ENCODE measurements at places on chromosomes 1 and 21.

DNA sequence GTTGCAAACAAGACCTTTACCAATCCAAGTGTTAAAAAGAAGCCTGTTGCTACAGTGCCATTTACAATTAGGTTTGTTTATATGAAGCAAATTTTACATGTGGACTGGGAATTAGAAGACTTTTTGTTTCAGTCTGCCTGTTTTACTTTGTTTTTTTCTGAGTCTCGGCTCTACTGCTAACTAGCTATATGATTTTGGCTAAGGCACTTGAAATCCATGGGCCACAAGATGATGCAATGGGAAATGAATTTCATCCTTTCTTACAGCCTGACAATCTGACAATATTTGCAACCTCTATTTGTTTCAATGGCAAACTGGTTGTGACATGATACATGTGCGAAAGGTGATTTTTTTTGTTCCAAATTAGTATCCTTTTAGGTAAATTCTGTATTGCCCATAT, 3.7 kb upstream of the PEX11B start:
- DNase-seq = no peak

DNA sequence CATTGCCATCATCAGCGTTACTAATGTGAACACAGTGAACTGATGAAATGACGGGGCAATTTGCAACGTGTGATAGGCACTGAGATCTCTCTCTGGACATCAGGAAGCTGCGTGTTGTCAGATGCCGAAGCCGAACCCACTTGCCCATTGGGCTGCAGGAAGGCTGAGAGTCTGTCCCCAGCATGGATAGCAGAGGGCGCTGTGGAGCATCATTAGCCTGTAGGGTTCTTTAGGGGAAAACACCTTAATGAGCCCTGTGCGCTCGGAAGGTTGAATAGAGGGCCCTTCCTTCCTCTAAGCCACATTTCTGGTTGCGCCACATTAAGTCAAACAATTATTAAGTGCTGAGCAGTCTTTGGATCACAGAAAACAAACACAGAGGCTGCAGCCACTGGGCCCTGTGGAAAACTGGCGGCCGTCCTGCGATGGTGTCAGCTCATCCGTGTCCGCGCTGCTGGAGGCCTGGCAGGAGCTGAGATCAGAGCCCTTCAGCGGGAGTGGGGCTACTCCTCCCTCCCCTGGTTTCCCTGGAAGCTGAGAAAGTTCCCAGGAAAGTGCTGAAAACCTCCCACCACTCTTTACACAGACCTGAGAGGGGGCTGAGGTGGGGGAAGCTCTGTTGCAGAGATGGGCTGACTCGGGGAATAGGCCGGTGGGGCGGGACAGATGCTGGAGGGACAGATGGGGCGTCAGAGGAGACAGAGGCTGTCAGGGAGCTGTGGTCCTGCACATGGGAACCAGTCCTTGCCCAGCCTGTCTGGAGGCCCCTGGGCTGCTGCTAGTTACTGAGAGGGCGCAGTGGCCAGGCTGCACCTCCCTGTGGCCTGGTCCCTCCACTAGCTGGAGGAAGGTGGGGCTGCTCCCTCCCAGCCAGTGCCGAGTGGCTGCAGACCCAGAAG, 12.7 kb downstream of the TFF2 start:
- DNase-seq = peak; percentile 84

- no peak for DNase-seq
These were observed 28.5 kb downstream of the ECE1 start for GRCh38 chr1:21261551-21262292.

GRCh38 chr1:33512226-33513011, 40.0 kb downstream of the ZSCAN20 start:
- no peak for DNase-seq

- DNase-seq = no peak
These were observed 11.5 kb downstream of the SLC9A1 start for GRCh38 chr1:27143401-27143800.

GRCh38 chr1:64922336-64922735, 44.0 kb downstream of the JAK1 start:
- DNase-seq = no peak

DNA sequence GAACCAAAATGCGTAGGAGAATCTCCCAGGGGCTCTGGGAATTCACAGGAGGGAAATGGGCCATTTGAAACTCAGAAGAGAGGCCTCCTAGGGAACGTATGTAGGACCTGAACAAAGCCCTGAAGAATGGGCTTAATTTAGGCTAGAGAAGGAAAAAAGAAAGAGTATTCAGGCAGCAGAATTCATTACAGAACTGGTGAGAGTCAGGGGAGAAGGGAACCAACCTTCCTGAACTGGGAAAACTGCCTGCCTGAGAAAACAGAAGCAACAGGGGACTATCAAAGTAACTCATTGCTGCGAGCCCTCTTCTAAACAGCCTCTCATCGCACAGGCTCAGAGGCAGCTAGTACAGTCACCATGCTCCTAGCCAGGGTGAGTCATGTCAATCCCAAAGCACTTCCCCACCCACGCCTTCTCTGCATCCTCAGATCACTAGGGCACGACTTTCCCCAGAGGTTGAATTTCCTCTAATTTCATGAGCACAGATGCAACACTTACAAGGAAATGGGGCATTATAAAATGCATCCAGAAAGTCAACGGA, 98.1 kb downstream of the ADSS2 start:
- DNase-seq = no peak

DNA sequence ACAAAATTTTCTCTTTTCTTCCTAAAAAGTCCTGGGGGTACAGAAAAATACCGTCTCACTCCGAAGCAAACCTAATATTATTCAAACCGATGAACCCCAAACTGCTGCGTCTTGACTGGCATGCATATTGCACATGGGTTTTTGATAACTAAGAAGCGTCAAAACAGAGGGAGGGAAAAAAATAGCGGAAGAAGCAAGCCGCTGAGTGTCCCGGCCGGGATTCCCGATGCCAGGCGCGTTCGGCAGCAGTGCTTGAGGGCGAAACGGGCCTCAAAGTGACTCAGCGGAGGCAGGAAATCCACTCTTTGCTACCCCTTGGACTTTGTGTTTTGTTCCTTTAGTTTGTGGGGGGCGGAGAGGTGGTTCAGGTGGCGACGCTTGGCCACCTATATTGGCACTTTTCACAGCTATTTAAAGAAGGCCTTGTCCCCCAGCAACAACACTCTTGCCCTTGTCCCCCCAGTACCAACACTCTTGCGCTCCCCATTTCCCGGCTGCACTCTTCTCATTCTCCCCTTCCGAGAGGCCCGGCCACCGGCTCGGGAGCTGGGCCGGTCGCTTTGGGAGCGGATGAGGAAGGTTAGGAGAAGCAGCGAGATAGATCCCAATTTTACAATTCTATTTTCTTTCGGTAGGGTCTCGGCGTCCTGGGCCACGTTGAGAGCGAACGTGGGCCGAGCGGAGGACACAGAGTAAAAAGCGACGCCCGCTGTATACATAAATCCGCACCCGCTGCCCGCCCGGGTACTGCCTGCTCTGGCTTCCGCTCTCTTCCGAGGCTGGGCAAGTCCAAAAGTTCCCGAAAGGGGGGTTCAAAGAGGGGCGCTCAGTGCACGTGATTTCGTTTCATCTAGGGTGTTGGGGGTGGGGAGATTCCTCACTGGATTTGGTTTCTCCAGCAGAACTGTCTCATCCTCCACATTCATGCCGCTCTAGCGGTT, 2.5 kb downstream of the LMX1A start:
- DNase-seq = no peak

DNA sequence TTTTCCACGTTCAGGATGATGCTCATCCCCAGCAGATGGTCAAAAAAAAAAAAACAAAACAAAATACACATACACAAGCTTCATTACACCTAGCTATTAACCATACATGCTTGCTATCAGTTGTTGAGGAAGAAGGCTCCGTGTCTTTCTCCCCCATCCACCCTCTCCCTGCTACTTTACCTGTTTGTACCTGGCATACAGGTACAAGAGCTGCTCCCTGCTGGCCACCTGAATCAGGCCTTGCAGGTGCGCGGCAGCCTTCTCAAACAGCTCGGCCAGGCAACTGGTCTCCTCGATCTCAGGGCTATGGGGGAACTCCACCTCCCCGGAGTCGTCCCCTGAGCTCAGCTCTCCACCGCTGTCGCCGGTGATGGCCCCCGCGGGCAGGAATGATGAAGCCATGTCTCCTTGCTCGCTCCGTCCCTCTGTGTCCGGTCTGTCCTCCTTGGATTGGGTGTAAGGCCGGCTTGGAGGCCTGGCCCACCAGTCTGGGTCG, 464 bp downstream of the ACBD6 start:
- no peak for DNase-seq

DNA sequence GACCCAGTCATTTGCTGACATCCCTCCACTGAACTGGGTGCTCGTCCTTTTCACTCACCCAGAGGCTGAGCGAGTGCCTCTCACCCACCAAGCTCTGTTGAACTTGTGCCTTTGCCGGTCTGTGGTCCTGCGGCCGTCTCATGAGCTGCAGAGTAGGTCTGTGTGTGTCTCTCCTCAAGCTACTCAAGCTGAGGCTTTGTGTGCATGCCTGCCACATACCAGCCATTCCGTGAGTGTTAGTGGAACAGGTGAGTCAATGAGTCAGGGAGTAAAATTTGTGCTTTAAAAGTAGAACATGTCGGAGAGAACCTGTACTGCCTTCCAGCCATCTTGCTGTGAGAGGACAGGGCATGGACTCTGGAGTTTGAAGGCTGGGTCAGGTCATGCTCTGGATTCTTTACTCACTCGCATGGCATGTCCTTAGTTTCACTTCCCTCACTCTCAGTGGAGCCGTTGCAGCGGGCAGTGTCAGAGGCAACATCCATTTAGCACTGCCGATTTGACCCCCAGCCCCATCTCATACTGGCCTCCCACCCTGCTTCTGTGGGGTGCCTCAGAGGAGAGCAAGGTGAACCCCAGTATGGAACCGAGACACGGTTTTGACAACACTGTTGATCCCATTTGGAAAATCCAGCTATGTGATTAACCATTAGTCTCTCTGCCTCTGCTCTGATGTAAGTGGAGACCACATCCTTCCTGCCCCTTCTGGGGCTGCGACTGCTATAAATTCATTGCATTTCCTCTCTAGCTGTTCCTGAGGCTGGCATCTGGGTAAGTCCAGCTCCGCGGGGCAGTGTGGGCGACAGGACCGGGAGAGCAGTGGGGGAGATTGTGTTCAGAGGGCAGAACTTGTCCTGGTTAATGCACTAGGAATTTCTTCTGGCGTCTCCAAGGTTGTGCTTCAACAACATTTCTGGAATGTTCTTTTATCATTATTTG, at the start of gene NLRP3:
TSS of gene NLRP3 (plus strand) at position 751 of the 939 bp plus-strand sequence. CDS start 2,628 bp downstream, outside the sequence.
- no peak for DNase-seq

GRCh38 chr1:46449223-46450159, 40.1 kb upstream of the DMBX1 start:
- no peak for DNase-seq

GRCh38 chr1:151867765-151868411, 14.4 kb upstream of the THEM5 start:
- no peak for DNase-seq

DNA sequence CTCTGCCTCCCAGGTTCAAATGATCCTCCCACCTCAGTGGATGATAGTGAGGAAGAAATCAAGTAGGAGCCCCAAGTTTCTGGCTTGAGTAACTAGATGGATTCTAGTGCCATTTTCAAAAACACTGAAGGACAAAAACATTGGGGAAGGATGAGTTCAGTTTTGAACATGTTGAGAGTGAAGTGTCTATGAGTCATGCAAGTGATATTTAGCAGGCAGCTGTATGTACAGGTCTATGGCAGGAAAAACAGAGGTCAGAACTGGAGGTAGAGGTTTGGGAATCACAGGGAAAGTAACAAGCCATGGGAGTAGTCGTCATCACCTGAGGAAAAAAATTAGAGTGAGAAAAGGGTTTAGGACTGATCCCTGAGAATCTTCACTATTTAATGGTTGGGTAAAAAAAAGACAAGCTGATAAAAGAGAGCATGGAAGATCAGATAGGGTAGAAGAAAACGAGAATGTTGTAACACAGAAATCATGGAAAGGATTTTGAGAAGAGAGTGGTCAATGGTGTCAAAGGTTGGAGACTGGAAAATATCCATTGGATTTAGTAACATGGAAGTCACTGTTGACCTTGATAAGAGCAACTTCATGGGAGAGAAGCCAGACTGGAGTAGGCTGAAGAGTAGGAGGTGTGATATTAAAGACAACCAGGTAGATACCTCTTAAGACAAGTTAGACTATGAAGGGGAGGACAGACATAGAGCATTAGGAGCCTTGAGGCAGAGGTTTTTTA, 53.1 kb downstream of the DIPK1A start:
- DNase-seq = no peak

GRCh38 chr21:35195232-35195631, 146.1 kb upstream of the RUNX1 start:
- no peak for DNase-seq

GRCh38 chr1:110475362-110476027, 24.5 kb downstream of the PROK1 start:
- no peak for DNase-seq

DNA sequence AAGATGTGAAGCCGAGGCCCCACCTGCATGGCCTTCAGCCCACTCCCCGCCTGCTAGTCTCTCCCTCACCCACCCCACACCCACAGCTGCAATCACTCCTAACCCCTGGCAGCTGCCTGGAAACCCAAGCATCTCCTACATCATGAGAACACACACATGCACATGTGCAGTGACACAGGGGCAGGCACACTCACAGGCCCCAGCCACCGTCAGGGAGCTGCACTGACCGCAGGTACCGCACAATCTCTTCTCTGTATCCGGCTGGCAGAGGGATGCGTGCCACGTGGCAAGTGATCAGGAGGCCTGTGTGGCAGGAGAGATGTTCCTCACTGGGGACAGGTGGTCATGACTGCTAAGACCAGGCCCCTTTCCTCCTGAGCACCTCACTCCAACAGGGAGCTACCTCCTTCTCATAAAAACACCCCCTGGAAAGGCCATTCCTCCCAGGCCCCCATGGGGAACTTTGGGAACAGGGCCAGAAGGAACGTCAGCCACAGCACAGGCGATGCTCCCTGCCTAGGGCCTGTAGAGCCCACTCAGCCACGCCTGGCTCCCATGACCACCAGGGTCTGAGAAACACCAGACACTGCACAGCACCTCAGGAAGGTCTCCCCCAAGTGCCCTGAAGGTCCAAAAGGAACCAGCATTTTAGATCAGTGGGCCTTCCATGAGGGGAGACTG, 6.0 kb downstream of the LSS start:
- DNase-seq = peak; percentile 21

DNA sequence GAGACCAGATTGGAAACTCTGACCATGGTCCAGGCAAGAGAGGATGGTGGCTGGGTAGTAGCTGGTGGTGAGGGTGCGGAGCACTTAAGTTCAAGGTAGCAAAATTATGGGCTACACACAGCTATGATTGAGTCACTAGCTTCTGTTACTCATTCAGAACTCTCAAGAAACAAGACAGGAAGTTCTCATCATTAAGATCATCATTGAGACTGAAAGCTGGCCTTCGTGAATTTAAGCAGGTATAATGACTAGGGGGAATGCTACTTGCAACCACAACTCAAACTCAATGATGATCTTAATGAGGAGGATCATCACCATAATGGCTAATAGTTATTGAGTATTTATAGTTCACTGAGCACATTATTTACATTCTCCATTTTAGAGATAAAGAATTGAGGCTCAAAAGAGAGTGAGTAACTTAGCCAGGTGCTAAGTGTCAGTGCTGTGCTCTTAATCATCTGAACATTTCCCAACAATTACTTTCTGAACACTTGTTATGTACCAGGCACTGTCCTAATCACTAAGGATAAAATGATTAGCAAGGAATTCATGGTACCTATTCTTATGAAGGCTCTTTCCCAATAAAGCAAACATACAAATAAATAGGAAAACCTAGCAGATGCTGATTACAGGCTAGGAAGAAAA, 286.3 kb upstream of the C1orf105 start:
- DNase-seq = no peak

Measured in ecto neural progenitor cell (in vitro differentiated cells).